ENCODE measurements at places on chromosomes 1 and 21.

DNA sequence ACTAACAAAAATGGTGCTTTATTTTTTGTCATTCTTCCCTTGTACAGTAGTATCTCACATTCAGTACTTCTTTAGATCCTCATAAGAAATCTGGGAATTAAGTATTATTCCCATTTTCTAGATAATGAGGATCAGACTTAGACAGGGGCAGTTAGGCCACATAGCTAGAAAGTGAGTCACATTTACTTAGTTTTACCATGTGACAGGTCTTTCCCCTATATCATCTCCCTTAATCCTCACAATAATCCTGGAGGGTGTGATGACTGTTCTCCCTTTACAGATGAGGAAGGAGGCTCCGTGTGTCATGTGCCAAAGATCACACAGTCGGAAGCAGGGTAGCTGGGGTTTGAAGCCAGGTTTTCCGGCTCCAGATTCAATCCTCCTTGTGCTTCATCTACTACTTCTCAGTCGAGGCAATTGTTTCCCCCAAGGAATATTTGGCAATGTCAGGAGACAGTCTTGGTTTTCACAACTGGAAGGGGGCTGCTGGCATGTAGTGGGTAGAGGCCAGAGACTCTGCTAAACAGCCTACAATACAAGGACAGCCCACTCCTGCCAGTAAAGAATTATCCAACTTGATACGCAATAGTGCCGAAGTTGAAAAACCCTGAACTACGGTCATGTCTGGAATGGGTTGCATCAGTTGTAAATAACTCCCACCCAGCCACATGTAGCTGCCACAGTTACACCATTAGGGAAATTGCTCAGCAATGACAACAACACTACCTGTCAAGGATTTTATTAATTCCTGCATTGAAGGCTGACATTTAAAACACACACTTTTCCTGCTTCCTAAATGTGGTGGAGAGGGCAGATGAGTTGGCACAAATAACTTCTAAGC lies 54.5 kb downstream of the C8B start:
- DNase-seq, result no peak

DNA sequence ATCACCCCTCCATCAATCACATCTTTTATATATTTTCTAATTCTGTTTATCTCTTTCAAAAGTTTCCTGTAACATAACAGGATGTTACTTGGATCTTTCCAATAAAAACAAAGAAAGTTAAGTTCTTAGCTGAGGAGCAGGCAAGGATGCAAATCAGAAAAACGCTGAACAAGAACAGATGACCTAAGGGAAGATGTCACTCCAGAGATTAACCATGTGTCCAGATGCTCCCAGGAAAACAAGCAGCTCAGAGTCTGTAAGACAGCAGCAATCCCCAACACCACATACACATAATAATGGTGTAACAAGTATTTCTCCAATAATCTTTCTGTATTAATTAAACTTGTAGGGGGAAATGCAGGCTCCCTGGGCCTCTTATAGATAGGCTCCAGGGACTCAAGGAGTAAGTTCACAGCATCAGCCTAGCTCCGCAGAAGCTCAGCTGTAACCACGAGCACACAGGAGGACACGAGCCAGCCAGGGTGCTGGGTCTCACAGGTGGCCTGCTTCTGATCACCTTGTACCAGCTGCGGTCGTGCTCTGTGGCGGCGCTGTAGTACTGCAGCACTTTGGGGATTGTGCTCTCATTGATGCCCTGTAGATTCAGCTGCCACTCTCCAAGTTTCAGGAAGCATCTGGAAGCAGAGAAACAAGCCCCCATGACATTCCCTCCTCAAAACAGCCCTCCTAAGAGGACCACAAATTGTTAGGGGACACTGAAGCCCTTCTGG lies 33.1 kb upstream of the EXOSC10 start:
- DNase-seq, result no peak

DNA sequence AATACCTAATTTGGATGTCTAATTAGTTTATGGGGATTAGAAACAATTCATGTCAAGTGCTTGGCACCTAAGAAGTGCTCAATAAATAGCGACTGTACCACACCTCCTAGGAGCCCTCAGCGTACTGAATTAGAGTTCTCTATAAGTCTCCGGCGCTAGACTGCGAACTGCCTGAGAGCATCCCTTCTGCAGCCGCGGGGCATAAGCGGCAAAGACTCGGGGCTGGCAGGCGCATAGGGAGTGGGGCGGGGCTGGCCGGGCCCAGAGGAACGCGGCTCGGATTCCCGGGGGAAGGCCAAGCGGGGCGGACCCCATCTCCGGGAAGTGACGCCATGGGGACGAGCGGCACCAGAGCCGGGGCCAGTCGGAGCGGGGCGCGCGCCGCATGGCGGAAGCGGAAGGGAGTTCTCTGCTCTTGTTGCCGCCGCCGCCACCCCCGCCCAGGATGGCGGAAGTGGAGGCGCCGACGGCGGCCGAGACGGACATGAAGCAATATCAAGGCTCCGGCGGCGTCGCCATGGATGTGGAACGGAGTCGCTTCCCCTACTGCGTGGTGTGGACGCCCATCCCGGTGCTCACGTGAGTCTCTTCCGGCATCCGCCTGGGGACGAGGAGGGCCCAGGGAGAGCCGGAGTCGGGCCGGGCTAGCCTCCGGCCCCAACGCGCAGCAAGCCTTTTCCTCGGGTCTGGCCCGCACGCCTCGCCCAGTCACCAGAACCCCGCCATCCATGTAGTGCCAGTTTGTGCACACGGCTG lies at the start of gene TMEM222:
Gene TMEM222, plus strand, starts transcription at position 351 of the 756 bp plus-strand sequence. Its CDS starts 35 bp downstream, at position 386.
- peak; percentile 96 for DNase-seq

DNA sequence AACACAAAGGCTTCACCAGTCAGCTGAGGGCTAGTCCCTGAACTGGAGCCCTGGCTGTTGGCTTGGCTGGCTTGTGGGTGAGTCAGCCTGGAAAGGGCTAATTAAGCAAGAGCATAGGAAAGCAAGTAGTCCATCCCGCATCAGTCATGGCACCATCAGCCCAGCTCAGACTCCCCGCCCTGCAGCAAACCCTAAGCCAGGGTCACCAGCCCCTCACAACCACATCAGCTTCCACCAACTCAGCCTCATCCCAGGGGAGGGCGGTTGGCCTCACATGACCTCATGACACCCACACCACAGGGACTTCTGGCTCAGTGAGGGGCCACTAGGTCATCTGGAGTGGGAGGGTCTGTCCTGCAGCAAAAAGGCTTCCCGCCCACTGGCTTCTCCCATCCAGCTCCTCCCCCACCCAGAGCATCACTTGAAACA lies 7.0 kb upstream of the SPATC1L start:
- DNase-seq, result no peak

- no peak for DNase-seq
Measured at GRCh38 chr1:24319312-24319863, at the start of gene GRHL3. Gene GRHL3 (plus strand): TSS chr1:24319357. CDS start chr1:24319552, 195 bp downstream.

- DNase-seq, result no peak
Measured at GRCh38 chr1:8822373-8823294, 5.2 kb upstream of the RERE start.

- DNase-seq, result no peak
Measured at GRCh38 chr21:45571641-45572040, 29.4 kb upstream of the SLC19A1 start.

GRCh38 chr21:18235545-18235944 lies 9.1 kb upstream of the CHODL start:
- DNase-seq, result no peak

DNA sequence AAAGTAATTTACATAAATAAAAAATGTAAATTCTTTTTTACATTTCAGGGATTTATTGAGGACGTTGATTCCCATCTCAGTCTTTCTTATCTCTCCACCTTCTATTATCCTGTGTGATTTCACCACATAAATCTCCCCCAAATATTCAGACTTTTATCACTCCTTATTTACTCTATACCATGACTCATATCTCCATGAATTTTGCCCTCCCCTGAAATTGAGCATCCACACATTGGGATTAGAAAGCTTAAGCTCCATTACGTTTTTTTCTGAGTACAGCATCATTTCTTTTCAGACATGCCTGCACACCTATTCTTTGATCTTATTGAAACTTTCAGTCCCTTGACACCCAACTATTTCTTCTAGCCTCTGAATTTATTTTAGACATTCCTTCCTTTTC lies 111.2 kb downstream of the IFI44 start:
- DNase-seq, result no peak

DNA sequence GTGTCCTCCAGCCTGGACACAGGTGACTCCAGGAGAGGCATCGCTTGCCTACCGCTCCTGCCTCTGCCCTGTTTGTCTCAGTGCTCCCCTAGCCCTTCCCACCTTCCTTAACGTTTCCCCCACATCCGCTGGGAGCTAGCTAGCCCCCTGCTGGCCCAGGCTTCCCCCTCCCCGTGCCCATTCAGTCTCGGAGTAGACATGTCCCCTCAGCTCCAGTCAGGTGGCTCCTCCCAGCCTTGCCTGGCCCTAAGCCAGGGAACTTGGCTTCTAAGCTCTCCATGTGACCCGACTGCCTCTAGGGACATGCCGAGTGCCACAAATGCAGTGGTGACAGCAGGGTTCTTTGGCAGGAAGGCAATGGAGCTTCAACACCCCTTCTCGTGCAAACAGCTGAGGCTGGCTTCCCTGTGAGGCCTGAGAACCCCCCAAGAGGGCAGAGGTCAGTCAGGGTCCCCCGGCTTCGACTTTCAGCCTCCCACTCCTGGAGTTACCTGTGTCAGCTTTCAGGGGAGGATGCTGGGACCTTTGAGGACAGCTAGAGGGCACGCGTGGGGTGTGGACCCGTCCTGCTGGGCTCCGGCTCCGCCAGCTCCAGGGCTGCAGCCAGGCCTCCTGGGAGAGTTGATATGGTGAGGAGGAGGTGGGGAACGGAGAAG lies 16.2 kb downstream of the DRAXIN start:
- DNase-seq, result no peak

DNA sequence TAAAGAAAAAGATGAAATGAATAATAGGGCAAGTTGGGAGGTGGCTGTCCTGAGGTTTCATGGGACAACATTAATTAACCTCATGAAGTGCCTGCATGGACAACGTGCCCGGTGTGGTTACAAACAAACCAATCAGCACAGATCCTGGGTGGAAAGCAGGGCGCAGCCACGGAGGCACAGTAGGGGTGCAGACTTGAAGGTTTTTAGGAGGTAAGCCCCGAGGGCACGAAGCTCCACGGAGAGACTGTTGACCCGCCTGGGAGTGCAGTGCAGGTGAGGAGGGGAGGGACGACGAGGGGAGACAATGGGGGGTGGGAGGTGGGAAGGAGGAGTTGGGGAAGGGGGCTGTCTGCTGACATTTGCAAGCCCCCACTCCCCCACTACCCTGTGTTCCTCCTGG lies 2.3 kb upstream of the RIPK4 start:
- no peak for DNase-seq

- DNase-seq, result no peak
Measured at GRCh38 chr1:93815366-93816110, 63.5 kb downstream of the DNTTIP2 start.

DNA sequence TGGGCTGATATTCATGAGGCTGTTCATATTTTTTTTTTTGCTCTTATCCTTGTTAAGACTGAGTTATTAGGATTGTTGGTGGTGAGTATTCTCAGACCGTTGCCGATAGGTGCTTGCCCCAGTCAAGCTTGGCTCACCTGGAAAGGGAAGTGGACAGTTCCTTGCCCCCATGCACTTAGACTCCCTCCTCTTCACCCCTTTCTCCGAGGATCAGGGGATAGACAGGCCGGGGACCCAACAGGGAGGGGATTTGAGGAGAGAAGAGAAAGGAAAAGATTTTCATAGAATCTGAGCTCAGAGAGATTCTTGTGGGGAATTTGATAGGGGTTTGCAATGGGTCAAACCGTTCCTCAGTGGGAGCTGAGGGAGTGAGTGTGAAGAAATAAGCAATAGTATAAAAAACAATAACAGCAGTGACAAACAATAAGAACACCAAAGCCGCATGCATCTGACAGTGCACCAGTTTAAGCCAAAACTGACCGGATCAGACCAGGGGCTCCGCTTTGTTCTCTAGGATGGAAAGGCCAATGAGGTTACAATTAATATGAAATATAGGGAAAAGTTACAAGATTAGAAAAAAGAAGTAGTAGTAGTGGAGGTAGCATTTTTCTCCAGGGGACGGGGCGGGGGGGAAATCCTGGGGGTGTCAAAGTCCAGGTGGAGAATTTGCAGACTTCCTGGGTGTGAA lies 8.9 kb downstream of the PAX7 start:
- no peak for DNase-seq

- no peak for DNase-seq
Measured at GRCh38 chr1:181089017-181089675, 646 bp downstream of the IER5 start.

- DNase-seq, result no peak
Measured at GRCh38 chr1:234619071-234619480, 9.1 kb upstream of the IRF2BP2 start.

- DNase-seq, result no peak
Measured at GRCh38 chr1:82586473-82586872, 785.7 kb downstream of the ADGRL2 start.

DNA sequence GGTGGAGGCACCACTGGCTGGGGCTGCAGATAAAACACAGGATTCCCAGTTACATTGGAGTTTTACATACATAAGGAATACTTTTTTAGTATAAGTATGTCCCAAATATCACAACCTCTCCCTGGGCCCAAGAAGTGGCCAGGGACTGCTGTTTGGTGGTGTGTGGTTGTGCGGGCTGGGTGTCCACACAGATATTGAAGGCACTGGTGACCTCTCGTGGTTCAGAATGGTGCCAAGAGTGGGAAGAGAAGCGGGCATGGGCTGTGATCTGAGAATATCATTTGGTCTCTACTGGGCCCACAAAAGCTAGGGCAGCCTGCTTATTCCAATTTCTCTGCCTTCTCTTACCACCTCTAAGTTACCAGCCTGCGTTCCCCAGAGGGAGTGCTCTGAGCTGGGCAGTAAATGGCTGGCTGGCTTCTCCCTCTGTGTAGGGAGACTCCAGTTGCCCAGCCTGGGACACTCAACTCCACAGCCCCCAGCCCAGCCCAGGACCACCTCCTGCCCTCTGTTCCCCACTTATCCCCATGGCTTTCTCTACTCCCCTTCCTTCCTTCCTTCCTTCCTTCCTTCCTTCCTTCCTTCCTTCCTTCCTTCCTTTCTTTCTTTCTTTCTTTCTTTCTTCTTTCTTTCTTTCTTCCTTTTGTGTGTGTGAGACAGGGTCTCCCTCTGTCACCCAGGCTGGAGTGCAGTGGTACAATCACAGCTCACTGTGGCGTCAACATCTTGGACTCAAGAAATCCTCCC lies 42.8 kb upstream of the RD3 start:
- DNase-seq, result no peak

GRCh38 chr1:206633708-206634121 lies 1.6 kb upstream of the DYRK3 start:
- DNase-seq, result no peak

- DNase-seq, result no peak
Measured at GRCh38 chr1:154863315-154864174, 6.5 kb downstream of the KCNN3 start.

GRCh38 chr1:194469282-194469681 lies 1282.9 kb upstream of the B3GALT2 start:
- no peak for DNase-seq

- no peak for DNase-seq
Measured at GRCh38 chr1:46084553-46085451, 47.6 kb downstream of the PIK3R3 start.

GRCh38 chr1:222617367-222617951 lies 438 bp upstream of the MIA3 start:
- DNase-seq, result peak; percentile 75

DNA sequence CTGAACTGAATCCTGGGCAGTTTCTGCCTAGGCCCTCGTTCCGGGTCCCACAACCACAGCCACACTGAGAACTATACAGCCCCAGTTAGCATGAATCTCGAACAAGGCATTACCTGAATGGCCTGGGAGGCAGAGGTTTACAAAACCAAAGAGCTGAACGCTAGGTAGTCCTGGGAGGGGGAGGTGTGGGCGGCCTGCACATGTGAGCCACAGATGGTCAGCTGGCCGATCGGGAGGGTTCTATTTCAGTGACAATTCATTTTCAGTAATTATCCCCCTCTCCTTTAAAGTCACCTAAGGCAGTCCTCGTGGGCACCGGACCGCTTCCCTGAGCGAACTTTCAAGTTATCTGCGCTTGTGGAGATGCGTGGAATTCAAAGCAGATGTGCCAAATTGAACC lies 111.9 kb downstream of the GLIS1 start:
- no peak for DNase-seq

Data from activated naive CD8-positive, alpha-beta T cell treated with anti-CD3 and anti-CD28 coated beads, Interleukin-2, amount 50 U/mL, for 16 hours (primary cell).